Activated T-helper 1 cell treated with Interleukin-2 at 50 U/mL for 16 hours (primary cell): ENCODE measurements at places on chromosomes 12 and 14.

- DNase-seq: no peak
Measured at GRCh38 chr12:127041985-127042625, 1224.9 kb upstream of the TMEM132C start.

DNA sequence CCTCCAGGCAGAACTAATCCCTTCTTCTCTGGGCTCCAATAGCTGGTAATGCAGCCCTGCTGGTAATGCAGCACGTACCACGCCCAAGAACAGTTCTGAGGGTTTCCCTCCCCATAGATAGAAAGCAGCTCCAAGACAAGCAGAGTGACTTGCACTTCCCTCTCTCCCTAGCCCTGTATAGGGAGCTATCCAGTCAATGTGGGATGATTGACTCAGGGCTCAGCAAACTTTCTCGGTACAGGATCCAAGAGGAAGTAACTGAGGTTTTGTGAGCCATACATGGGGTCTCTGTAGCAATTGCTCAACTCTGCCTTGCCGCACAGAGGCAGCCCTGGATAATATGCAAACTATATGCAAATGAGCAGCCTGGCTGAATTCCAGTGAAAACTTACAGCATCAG is 15.5 kb upstream of the FKBP4 start:
- no peak for DNase-seq

DNA sequence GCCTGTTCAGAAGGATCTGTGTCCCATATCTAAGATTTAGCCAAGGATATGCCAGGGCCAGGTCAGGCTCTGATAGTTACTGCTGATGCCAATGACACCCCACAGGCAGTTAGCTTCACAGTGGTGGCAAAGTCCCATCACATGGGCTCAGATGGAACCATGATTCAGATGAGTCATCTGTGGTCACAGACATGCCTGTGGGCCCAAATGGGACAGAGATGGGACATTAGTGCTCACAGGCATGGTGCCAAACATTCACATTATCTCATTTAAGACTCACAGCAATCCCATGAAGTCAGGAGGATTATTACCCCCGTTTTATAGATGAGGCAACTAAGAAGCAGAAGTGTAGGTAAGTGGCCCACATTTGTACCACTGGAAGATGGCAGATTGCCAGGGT is 207.8 kb downstream of the DPF3 start:
- no peak for DNase-seq

DNA sequence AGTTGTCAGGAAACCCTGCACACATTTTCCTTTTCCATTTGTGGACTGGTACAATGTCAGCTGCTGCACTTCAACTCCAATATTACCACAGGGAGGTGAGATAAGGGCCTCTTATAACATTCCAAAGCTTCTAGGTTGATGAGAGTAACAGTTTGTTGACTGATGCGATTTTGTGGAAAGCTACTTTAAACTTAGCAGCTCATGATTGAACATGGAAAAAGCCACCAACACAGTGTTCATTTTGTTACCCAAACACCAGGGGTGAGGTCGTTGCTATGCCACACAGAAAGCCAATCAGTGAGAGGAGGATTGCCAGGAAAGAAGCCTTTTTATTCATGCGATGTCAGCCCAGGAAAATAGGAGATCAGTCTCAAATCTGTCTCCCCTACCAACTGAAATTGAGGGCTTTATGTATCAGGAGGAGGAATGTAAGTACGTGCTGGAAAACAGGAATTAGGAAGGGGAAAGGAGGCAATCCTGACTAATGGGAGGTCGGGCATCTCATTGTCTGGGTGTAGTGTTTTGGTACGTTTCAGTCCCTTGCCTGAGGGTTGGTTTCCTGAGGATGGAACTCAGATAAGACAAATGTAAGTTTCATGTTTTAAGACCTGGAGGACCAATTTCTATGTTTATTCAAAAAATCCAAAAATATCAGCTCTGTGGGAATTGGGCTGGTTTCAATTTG is 92.7 kb upstream of the PLEKHA5 start:
- no peak for DNase-seq

DNA sequence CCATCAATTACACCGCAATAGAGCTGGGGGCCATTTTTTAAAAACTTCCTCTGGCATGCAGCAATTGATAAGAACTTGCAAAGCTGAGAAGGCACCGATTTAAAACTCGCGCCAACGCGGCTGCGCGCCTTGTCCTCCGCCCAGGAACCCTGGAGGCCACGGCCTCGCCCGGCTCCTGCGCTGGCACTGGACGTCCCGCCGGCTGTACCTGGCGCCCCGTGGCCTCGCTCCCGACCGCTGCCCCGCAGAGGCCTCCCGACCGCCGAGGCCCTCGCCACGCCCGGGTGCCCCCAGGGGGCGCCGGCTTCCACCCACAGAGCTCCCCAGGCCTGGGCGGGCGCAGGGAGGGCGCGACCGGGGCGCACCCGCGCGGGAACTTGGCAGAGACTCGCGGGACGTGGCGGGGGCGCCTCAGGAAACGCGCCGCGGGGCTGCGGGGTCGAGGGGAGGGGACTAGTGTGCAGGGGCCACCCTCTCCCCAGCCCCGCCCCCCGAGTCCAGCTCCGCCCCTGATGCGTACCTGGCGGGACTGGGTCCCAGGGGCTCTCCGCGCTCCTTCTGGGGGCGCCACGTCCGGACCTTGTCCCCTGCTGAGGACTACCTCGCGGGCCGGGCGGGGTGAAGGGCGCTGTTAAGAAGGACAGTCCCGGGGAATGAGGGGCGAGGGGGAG is 65.7 kb downstream of the TNFAIP2 start:
- no peak for DNase-seq

DNA sequence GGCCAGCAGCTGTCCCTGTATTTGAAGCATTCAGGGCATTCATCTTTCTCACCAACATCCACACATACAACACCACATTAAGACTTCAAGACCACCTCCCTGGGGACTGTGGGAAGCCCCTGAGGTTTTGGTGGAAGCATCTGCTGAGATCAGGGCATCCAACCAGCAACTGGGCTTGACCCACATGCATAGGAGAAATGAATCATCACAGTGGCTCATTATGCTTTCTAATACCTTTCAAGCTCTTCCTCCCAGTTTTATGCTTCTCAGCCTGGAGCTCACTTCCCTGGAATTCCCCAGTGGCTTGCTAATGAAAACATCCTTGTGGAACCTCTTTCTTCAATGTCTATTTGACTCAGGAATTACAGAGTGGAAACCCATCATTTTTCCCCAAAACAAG is 21.4 kb upstream of the CMKLR1 start:
- DNase-seq: no peak

- DNase-seq: no peak
Measured at GRCh38 chr14:105852378-105853088, 326.1 kb downstream of the TMEM121 start.

- DNase-seq: no peak
Measured at GRCh38 chr14:75147423-75148071, 20.7 kb upstream of the NEK9 start.

GRCh38 chr14:32324601-32325000 is 4.5 kb upstream of the AKAP6 start:
- DNase-seq: no peak

DNA sequence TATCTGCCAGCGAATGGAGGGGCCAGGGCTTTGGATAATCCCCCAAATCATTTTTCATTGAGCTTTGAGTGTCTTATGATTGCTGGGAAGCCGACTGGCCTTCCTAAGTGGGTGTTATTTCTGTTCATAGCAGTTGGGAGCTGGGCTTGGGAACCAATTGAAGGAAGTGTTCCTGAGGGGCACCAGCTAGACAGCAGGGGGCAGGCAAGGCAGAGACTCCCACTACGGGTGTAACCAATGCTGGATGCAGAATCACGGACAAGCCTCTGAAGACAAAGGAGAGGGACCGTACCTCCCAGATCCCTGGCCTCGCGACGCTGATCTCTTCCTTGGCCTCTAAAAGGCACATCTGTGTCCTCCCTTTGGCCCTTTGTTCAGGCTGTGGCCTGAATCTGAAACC is 149.0 kb upstream of the PRMT8 start:
- no peak for DNase-seq

GRCh38 chr14:59160506-59160905 is 28.0 kb upstream of the DAAM1 start:
- no peak for DNase-seq

DNA sequence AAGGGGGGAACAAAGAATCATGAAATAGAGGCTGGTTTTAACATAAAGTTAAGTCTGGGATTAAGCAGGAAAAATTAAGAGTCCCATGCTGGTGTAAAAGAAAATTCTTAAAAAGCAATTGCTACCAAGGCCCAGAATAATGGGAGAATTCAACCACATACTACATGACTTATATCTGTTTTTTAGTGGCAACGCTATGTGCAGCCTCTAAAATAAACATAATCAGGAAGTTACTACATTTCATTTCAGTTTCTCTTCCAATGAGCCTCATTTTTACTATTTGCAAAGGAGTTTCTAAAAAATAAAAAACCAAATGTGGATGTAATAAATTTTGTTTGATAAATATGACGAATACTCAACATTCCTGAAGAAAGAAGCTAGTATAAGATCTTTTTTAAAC is 58.1 kb downstream of the CPNE8 start:
- DNase-seq: no peak

DNA sequence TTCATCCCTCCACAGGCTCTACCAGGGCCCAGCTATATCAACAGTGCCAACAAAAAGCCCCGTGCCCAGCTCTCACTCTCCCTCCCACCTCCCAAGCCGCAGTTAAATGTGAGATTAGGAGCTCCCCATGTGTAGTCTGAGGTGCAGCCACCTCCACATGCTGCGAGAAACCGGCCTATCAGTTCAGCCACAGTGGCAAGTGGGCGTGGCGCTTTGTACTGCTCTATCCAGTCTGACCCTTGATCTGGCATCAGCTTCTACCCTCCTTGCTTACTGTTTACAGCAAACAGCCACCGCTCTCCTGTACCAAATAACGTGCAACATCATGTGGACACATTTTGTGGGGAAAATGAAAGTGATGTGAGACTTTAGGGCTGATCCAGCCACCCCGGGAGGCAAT is 1.7 kb downstream of the PLEK2 start:
- DNase-seq: no peak

DNA sequence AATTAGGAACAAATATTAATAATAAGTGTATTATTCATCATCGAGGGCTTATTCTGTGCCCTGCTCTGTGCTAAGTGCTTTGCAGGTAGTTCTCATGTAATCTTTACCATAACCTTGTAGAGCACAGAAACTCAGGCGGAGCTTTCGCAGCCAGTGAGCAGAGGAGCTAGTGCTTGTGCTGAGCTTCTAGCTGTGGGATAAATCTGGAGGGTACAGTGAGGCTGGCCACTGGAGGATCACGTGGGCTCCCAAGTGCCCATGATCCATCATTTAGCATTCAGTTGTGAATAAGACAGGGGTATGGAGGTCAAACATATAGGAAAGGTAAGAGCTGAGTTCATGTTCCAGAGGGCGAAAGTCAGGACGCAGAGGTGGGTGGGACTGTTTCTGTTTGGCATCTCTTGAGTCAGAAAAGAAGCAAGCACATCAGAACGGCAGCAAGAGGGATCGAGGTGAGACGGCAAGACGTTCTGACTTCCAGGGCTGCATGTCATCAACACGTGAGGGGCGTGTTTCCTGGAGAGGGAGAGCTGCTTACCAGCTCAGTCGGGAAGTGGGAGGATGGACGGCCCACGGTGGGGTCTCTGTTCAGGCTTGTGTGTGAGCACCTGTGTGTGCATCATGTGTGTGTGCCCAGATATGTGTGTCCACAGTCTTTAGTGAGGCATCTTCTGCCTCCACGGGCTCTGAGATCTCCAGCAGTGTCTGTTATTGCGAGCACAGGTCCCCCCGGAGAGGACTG is 16.8 kb upstream of the KRT80 start:
- no peak for DNase-seq

- DNase-seq: no peak
Measured at GRCh38 chr14:20412411-20412810, 890 bp downstream of the TEP1 start.

DNA sequence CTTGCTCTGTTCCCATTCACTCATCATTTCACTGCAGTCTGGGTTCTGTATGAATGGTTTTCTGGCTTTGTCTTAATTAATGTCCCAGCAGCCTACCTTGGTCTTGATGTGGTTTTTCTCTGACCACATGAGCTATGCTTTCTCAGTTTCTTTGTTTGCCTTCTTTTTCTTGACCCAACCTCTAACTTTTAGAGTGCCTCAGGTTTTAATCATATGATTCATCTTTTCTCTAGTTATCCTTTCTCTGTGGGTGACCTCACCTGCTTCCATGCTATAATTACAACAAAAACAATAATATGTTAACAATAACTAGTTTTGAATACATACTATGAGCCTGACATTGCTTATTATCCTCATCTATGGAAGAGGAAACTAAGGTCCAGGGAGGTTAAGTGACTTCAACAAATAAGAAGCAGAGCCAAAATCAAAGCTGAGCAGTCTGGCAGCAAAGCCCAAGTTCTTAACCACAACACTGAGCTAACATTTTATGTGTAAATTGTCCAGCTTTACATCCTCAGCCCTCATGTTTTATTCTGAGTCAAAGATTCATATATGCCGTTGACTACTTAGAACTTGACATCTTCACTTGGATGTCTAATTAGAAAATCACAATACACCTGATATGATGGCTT is 4.7 kb upstream of the EPYC start:
- no peak for DNase-seq

GRCh38 chr14:95122621-95122945 is 34.7 kb downstream of the DICER1 start:
- no peak for DNase-seq

DNA sequence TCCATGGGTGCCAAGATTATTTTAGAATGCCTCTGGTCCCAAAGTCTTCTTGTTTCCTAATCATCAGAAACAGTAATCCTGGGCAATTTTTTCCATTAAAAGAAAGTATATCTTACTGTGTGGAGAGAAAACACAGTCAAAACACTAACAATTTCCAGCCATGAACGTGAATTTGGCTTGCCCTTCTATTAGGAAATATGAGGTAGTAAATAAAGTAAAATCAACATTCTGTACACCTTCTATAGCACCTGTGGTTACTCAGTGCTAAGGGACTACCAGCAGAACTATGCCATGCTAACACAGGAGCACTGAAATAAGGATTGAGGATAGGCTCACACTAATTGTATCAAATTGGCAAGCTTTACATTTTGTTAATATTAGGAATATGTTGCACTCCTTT is 60.1 kb downstream of the NTN4 start:
- DNase-seq: no peak

- DNase-seq: no peak
Measured at GRCh38 chr12:54328595-54329337, 3.8 kb downstream of the COPZ1 start.

DNA sequence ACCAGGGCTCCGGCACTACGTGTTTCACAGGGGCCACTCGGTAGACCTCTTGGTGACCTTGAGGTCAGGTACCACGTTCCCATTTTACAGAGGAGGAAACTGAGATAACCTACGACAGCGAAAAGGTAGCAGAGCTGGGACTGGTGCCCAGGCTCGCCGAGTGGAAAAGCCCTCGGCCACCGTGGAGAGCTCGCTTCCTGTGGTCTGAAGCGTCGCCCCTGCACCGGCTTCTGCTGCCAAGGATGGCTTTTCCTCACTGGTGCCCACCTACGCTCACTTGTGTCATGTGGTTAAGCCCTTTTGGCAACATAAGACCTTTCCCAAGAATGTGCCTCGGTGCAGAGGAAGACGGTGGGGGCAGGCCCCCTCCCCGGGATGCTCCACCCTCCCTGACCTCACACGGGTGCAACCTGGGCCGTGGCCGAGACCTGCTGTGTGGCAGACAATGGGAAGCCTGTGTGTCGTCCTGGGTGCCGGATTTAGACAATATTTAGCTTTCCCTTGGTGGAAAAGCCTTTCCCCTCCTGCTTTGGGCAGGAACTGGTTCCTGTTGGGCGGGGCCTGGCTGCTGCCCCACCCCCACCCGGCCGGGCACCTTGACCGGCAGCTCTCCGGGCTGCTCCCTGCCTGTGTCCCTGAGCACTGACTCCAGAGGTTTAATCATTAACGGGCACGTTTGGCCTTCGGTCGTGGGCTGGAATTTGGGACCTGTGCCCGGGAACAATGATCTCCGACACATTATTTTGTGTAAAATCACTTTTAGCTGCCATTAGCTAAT is 32.4 kb upstream of the PPP1R13B start:
- DNase-seq: no peak
